ENCODE measurements at places on chromosomes 6 and 20.

- no peak for DNase-seq
Observed at GRCh38 chr6:14656078-14656521, 538.5 kb downstream of the CD83 start.

- no peak for DNase-seq
Observed at GRCh38 chr6:157461000-157461915, 80.3 kb downstream of the ZDHHC14 start.

DNA sequence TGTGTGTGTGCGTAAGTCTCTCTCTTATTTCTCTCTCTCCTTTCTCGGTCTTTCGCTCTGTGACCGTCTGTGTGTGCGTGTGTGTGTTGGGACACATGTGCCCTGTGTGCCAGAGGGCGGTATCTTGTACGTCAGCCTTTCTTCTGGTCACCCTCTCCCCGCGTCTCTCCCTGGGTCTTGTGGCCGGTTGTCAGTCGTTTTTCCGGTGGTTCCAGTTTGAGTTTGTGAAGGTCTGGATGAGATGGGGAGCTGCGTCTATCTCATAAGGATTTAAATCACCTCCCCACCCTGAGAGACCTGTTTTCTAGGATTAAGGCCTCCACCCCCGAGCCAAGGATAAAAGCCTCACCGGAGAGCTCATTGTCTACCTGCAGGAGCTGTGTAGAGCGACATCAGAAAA, 295.5 kb upstream of the ZNF337 start:
- DNase-seq = no peak

GRCh38 chr6:79672631-79673111, 41.5 kb downstream of the SH3BGRL2 start:
- peak; percentile 2 for DNase-seq

DNA sequence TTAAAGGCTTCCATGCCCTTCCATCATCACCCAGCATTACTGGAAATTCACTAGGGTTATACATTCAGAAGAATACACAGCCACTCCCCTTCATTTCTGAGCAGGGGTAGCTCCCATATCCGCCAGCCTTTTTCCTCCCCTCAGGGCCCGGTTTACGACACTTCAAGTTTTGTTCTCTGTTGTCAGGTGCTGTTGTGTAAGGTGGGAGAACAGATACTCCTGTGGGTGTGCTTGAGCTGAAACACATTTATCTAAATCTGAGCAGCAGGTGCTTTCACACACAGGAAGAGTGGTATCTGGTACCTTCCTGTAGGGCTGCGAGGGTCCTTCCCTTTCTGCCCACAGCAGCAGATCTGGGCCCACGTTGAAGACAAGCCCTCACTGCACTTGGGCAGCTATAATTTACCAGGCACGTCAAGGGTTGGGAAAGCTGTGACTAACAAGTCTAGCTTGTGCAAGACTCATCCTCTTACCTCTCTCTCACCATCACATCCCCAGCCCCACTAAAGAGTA, 215.8 kb upstream of the RREB1 start:
- DNase-seq = no peak

- DNase-seq = no peak
Observed at GRCh38 chr6:69846770-69847491, 19.4 kb upstream of the COL19A1 start.
